ENCODE measurements at places on chromosomes 13 and 19.

DNA sequence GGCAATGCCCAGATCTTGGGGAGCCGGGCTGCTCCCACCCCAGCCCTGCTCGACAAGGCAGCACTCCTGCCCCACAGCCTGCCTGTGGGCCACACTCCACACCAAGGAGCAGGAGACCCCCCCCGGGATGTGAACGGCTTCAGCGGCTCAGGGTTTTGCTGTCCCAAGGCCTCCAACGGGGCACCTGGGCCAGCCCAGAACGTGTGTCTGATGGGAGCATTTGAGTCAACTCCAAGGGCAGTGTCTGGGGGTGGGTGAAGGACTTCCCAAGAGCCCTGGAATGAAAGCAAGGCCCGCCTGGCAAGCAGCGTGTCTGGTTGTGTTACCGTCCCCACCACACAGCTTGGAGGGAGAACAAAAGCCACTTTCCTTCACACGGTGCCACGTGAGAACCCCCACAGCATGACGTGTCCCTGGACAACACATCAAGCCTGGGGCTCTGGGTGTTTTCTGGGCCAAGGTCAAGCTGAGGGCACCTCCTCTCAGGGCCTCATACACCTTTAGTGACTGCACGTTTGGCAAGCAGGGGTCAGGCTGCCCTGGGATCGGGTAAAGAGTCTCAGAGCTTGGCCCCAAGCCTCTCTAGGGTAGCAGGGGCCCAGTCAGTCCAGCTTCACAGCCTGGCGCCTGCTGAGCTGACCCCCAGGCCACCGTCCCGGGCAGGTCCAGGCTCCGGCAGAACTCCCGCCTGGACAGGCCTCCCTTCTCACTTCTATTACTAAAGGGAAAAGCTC, 6.0 kb downstream of the C13orf46 start:
- DNase-seq = no peak

GRCh38 chr13:28268800-28269223, 130.5 kb downstream of the PAN3 start:
- DNase-seq = peak; percentile 68

- DNase-seq = peak; percentile 71
These were observed 58.7 kb upstream of the KLF5 start for GRCh38 chr13:73000027-73000674.

GRCh38 chr19:4061178-4061682, 5.5 kb downstream of the ZBTB7A start:
- no peak for DNase-seq

DNA sequence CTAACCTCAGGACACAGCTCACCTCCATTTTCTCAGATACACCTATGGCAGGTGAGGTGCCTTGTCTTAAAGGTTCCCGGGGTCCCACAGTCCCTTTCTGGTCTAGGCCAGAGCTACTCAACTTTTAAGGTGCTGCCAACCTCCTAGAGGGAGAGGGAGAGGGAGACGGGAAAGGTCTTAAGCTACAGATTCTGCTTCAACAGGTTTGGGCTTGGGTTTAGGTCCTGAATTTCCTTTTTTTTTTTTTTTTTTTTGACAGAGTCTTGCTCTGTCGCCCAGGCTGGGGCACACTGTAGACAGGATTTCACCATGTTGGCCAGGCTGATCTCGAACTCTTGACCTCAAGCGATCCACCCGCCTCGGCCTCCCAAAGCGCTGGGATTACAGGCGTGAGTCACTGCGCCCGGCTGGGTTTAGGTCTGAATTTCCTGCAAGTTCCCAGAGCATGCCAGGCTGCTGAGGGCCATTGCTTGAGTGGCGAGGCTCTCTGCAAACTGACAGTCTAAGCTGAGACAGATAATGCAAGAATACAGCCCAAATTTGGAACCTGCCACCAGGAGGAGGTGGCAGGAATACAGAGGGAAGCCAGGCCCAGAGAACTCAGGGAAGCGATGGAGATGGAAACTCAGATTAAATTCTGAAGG, 7.8 kb upstream of the SYCN start:
- DNase-seq = no peak

DNA sequence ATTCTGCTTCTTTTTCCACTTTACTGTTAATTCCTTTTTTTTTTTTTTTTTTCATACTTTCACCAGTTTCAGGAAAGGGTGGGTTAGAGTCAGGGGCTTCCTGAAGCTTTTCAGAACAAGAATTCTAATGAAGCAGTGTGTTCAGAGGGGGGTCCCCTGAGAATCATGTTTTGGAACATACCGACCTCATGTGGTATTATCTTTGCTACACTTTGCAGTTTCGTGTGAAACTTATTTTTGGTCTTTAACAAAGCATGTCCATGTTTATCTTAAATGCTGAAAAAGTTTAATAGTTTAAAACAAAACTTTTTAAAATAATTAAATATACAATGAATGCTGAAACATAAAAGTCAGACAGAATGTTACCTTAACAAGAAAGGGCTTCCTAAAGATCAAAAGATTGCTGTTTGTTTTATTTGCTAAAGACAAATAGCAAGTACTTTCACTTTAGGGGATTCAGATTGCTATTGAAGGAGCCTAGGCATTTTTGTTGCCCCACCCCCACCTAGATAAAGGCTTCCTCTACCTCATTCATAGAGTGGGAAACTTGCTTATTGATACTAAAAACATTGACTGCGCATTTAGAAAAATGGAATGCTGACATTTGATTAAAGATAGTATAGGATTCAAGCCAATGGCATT, 21.1 kb upstream of the POMP start:
- DNase-seq = no peak

DNA sequence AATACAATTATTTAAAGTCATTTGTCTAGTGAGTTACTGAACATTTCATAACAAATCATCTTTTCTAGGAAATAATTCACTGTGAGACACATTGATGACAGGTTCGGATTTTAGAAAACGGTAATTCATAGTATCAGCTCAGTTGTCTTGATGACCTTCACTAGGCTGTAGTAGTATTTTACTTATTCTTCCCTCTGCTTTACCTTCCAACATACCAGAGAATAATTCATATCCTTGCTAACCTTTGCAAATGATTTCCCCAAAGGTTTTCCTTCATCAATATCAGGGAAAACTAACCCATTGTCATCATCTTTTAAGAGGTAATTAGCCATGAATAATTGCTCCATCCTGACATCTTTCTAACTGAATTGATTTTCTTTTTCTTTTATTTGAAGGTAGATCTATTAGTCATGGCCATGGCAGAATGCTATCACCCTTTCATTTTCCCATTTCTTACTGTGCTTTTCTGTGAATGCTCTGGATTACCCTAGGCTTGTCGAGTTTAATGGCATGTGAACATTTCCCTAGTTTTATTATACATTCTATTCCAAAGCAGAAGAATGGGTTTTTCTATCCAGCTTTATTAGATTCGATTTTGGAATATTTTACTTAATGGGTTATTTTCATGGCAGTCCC, 299.2 kb downstream of the OLFM4 start:
- no peak for DNase-seq

- no peak for DNase-seq
These were observed 10.7 kb downstream of the SIGLEC6 start for GRCh38 chr19:51520728-51521127.

DNA sequence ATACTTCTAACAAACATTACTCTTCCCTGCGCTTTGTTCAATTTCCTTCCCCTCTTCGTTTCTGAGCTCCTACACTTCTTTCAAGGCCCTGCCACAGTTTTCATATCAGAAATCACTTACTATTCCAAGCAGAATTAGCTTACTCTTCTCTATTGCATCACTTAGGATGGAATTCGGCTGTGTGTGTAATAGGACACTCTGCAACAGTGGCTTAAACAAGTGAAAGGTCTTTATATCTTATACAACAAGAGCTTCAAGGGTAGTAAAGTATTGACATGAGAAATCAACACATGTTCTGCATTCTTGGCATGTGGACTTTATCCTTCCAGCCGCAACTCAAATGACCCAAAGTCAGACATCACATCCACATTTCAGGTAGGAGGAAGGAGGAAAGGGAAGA, 279.6 kb downstream of the PCDH20 start:
- no peak for DNase-seq

GRCh38 chr19:39941615-39942365, 7.4 kb upstream of the FCGBP start:
- peak; percentile 90 for DNase-seq

- DNase-seq = peak; percentile 5
These were observed 58.0 kb downstream of the ERCC5 start for GRCh38 chr13:102903659-102904407.

DNA sequence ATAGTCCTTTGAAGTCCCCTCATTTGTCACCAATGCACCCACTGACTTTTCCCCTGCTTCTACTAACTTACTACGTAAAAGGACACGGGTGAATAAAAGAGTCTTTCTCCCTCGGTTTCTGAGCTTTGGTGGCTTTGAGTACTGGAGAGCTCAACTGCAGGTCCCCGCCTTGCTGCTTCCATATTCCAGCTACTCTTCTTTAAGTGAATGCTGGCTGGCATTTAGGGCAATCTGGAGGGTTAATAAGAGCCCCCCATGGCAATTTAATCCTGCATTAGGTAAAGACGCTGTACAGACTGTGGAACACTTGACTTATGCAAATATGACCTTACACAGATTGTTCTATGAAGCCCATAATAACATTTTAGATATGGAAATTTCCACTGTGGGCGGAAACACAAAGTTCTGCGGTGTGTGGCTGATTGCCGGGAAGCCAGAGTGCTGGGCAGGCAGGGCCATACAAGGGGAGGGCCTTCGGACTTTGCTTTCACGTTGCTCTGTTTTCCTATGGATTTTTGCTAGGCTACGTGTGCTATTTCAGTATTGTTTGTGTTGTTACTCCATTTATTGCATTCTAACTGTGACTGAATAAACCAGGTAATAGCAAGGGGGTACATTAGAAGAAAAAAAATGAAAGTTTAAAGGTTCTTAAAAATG, 97.5 kb downstream of the SLC10A2 start:
- no peak for DNase-seq

DNA sequence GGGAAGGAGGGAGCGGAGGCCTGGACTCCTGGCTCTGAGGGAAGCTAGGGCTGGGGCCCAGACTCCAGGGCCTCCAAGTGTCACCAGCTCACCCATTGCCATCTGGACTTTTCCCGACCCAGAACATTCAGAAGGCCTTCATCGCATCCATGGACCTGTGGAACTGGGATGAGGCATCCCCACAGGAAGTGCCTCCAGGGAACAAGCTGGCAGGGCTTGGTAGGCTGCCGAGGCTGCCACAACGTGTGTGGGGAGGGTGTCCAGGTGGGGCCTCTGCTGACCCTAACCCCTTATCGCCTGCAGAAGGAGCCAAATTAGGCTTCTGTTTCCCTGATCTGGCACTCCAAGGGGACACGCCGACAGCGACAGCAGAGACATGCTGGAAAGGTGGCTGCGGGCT, 767 bp downstream of the ETV2 start:
- no peak for DNase-seq

GRCh38 chr13:41460074-41460465, 2.7 kb downstream of the RGCC start:
- no peak for DNase-seq

DNA sequence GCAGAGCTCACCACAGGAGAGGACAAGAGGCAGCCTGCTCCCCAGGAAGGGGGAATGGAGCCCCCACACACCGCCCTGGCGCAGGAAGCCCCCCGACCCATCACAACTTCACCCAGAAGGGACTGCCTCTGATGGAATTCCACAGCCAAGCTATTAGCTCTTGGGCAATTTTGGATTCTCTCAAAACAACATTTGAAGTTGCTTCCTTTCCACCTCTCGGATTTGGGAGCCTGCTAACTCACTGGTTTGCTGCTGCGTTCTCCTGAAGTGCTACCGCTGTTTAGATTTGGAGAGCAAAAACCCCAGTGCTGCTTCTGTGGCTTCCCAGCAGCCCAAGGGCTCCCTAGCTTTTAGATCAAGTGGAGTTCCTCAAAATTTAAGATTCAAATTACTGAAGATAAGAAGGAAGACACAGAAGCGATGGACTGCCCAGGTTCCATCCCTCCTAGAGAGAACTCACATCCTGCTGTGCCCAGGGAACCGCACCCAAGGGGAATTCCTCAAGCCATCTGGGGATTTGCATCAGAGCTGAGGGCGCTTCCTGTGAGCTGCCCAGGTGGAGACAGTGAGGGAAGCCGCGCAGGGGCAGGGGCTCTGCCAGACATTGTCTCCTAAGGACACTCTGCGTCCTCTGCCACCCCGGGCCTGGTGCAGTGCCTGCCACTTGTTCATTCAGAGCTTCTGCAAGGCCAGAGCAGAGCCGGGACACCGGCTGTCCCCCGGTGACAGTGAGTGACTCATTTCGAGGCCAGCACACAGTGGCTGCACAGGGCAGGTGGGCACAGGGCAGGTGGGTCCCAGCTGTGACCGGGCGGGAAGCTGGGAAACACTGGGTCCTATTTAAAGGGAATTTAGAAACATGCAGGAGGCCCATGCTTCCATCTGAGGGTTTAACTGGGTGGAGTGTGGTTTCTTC, 45.5 kb downstream of the COL4A1 start:
- DNase-seq = no peak

DNA sequence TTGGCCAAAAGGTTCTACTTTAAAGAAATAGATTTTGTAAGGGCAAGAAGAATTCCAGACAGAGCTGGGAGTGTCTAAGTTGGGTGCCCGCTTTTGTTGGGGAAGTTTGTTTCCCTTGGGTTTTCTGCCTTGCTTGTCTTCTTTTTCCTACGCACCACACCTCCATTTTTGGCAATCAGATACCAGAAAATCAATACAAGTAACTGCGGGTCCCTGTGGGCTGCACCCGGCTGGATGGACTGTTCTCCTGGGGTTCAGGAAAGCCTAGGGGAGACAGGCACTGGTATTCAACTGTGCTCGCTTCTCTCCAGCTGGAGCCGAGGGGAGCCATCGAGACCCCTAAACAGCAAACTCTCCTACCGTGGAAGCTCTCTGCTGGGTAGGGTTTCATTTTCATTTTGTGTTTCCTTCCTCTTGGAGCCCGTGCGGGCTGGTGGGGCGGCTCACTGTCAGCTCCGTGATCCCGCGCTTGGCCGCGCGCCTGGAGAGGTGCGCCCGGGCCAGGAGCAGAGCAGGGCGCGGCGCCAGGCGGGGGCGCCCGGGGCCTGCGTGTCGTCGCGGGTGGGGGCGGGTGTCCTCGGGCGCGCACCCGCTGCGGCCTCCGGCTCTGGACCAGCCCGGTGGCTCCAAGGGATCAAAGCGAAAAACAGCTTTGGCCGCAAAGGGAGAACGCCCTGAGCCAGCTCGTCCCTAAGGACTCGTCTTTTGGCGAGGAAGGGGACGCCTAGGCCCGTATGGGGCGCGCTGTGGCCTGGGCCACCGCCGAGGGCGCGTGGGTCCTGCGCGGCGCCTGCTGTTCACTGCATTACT, 347.2 kb downstream of the ZNF536 start:
- DNase-seq = peak; percentile 39

DNA sequence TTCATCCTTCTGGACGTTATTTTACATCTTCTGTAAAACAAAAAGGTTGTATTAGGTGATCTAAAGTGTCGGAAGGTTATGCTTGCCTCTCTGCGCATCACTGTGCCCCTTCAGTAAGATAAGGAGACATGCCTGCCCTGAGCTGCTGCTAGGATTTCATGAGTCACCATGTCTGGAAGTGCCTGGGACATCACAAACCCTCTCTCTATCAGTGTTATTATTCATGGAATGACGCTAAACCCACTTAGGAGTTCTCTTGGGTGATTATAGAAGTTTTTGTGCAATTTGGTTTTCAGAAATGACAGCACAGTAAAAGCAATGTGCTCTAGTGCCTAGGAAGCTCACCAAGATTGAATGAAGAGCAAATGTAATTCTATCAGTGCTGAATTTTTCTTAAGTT, 617.7 kb downstream of the DCT start:
- DNase-seq = no peak

Data from suppressor macrophage treated with lipopolysaccharide for 1 hour (primary cell).